NCI-H1092 (cell line): ENCODE measurements at places on chromosomes 5 and 9.

- no peak for DNase-seq
These were observed 27.1 kb upstream of the TEX10 start for GRCh38 chr9:100379862-100380261.

DNA sequence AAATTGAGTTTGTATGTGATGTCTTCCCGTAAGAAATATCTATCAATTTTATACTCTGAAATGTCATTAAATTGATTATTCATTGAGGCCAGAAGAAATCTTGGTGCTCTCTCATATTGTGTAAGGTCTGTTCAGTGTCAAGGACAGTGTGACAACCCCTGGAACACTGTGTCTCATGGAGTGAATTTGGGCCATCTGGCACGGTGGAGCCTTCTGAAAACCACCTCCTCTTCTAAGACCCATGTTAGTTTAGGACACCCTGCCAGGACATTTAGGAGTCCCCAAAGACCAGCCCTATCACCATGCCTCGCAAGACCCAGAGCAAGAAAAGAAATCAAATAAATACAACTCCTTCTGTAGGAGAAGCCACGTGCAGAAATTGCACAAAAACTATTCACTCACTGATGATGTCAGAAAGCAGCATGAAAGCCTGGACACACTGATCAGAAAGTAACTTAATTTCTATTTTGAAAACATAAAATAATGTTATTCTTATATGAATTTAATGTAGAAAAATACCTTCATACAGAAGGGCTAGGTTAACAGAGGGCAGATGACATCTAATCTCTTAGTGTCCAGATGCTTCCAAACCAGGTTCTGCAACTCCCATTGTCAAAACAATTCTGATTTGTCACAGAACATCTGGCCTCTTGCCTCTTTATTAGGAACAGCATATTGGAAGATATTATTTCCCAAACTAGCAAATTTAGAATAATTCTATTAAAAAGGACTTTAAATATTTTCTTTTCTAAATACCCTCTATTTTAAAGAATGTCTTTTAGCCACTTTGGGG lies 298.8 kb downstream of the NR2F1-AS1 start:
- no peak for DNase-seq

GRCh38 chr5:163363389-163363788 lies 74.0 kb upstream of the CCNG1 start:
- DNase-seq: no peak

GRCh38 chr9:86828631-86829030 lies 118.7 kb downstream of the GAS1 start:
- no peak for DNase-seq

- no peak for DNase-seq
These were observed 34.3 kb downstream of the FAT2 start for GRCh38 chr5:151556806-151557205.

- DNase-seq: no peak
These were observed 69.3 kb downstream of the MACIR start for GRCh38 chr5:103327893-103328292.

DNA sequence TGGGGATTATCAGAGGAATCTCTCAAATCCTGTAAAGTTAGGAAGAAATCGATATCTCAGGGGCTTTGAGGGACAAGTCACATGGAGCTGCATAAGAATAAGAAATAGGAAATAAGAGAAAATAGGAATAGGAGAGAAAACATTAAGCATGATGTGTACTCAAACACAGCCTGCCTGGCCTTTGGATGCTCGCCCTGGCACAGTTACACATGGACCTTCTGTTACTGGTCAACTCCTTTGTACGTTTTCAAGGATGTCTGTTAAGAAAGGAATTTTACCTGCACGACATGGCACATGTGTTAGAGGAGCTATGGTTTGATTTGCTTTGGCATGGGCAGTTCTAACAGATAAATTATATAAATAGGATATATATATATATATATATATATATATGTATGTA lies 321.2 kb downstream of the CDH12 start:
- no peak for DNase-seq

DNA sequence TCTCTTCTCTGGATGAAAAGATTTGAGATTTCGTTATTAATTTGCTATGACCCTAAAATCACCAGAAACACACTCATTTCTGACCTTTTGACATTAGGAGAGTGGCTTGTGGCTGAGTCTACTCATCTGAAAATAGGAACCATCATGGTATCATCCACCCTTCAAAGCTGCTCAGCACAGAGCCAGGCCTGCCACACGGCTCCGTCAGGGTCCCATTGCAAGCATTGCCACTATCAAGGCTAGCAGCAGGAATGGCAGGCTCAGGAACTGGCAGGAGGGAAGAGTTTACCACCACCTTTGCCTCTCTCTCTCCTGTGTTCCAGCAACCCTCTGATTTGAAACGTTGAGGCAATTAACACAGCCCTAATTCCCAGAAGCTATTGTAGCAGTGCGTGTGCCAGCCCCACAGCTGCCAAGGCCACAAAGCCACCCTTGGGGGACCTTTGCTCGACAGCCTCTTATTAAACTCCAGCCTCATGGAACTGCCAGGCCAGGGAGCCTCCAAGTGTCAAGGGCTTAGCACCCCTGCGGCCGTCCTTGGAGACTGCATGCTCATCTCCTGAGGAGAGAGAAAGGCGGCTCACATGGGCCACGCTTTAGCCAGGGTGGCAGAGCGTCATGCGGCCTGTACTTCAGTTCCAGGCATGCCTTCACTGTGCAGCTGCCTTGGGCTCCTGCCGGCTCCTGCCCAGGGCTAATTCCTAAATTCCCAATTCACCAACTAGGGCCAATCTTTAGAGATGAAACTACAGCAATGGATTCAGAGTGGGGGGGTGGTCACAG lies 145.9 kb downstream of the ROR2 start:
- no peak for DNase-seq

- no peak for DNase-seq
These were observed 50.1 kb upstream of the MCTP1 start for GRCh38 chr5:95334900-95335538.

DNA sequence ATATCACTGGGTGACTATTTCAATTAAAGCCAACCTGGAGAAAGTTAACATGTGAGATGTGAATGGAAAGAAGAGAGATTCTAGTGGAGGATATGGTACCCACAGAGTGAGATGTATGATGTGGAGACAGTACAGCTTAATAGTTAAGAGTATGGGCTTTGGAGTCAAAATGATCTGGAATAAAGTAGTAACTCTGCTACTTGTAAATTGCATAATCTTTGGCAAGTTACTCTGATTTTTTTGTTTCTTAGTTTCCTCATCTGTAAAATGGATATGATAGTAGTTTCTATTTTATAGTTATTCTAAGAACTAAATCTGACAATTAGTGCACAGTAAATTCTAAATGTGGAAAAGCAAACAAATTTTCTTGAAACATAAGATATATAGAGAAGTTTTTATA lies 79.2 kb downstream of the ISOC1 start:
- DNase-seq: no peak

DNA sequence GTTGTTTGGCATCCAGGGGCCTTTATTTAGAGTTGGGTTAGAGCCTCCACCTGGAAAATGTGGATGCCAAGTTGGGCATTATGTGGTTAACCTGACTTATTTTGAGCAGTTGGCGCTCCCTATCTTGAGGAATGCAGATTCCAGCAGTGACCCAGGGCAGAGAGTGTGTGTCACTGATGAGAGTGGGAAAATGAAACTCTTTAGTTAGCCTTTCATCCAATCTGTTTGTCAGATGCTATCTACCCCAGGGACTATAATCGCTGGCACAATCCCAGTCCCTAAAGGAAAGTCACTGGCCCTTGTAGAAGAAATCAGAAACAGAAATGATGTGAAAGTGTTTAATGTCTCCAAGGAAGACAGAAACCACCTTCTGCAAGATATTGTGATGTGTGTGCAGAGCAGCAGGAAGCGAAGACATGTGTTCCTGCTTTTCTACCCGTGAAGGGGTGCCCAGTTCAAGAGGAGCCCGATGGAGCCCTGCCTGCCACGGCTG lies 10.2 kb upstream of the STING1 start:
- DNase-seq: no peak

DNA sequence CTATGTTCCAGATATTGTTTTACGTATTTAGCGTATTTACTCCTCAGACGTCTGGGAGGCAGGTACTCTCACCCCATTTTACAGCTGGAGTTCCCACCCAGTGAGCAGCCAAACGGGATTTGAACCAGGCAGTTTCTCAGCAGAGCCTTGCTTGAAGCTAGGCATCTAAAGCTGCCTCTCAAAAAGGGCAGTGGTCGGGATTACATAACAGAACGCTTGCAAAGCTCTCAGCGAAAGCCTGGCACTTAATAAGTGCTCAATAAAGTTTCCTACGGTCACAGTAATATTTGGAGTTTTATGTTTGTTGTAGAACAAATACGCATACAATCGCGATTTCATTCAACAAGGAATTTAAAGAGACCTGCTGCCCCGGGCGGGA lies 286 bp upstream of the BSPRY start:
- DNase-seq: no peak

DNA sequence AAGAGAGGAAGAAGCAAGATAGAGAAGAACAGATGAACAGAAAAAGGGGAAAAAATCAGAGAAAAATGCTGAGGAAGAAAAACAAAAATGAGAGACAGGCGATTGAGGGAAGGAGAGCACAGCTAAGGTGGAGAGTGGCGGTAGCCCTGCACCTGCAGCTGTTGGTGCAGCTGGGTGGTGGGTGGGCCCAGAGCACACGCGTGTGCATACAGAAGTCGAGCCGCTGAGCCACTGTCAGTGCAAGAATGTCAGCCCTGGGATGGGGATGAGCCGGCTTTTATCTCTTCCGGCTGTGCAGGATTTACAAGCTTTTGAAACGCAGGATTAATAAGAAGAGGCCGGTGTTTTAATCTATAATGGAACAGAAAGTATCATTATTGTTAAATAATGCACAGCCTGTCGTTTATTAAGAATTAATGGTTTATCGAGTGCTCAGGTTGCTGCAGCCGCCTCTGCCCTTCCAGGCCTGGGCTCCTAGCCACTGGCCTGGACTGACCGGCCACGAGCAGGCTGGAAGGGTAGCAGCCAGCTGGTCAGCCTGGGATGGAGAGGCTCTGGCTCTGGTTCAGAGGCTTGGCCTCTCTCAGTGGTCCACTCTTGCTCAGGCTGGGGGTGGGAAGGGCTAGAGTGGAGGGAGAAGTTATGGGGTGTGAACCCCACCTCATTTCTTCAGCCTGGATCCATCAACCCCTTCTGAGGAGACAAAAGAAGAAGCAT lies 68.7 kb downstream of the PCDH1 start:
- DNase-seq: no peak

DNA sequence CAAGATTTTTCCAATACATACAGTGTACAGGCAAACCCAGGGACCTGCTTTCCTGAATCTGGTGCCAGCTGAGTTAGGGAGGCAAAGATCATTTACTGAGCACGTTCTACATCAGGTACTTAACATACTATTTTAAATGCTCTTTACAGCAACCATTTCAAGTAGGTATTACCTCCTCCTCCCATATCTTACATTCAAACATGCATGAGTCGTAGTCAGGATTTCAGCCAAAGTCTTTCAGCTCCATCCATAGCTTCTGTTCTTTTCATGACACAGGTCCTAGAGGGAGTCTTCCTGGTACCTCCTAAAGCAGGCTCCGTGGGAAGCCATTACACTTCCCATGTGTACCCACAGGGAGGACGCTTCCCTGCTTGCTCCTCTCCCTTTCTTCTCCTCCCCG lies 11.7 kb downstream of the KCNV2 start:
- no peak for DNase-seq

GRCh38 chr5:76818844-76819831 lies at the start of gene F2RL1:
TSS of gene F2RL1 (plus strand) at chr5:76819030. CDS start at chr5:76819183, 153 bp downstream.
- DNase-seq: no peak

DNA sequence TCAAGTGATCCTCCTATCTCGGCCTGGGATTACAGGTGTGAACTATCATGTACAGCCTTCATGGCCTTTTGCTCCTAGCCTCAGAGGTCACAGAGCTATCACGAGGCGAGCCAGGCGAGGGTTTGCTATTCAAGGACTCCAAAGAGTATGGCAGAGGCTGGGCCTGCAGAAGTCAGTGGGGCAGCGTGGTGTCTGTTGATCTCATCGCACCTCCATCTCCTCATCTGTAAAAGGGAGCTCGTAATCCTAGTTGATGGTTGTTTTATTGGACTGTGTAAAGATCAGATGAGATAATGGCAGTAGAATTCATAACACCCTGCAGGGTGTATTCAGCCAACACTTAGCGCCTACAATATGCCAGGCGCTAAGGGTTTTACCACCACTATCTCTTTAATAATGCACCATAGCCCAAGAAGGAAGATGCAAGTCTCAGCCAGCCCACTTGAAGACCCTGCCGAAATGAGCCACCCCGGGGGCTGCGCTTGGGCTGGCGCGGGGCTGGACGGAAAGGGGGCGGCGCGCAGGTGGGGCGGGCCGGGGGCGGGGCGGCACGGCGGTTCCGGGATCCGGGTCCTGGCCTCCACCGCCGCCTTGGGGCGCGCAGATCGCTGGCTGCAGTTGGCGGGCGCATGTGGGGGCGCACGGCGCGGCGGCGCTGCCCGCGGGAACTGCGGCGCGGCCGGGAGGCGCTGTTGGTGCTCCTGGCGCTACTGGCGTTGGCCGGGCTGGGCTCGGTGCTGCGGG lies at the start of gene GALNT12:
Gene GALNT12 (plus strand): TSS at position 601 of the 744 bp plus-strand sequence. CDS start 29 bp downstream, at position 630.
- peak; percentile 17 for DNase-seq

DNA sequence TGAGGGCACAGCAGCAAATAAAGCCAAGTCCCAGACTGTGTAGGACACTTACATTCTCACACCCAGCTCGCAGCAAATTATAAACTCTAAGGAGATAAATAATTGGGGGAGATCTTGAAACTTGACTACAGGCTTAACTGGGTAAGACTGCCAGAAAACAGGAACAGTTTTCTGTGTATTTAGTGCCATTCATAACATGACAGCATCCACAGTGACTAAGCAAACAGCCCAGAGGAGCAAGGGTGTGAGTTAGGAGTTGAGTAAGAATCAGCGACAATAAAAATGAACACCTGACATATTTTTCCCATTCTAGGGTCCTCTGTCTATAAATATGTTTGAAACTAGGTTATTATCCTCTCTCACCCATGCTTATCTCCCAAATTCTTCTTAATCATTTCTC lies 370.9 kb upstream of the WWC1 start:
- DNase-seq: no peak

DNA sequence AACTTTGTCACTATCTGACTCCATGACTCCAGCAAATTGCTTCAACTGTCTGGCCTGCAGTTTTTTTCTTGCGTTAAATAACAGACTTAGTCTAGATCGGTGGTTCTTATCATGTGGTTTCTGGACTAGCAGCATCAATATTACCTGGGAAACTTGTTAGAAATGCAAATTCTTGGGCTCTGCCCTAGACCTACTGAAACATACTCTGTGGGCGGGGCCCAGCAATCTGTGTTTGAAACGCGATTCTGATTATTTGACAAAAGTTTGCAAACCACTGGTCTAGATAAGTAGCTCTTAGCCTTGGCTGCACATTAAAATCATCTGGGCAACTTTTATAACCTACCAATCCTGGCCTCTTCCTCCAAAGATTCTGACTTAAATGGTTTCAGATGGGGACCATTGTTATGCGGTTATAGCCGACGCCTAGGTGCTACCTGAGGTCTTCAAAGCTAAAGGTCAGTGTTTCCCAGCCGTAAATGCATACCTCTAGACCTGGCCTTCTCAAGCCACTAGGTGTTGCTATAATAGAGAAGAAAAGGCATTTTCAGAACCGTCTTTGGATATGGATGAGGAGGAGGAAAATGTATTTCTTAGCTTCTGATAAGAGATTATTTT lies 74.0 kb downstream of the C9orf85 start:
- no peak for DNase-seq
